CD4-positive, alpha-beta T cell treated with Interleukin-12 subunit alpha and Interleukin-12 subunit beta, for 1 hour (primary cell): ENCODE measurements at places on chromosomes 3 and 15.

DNA sequence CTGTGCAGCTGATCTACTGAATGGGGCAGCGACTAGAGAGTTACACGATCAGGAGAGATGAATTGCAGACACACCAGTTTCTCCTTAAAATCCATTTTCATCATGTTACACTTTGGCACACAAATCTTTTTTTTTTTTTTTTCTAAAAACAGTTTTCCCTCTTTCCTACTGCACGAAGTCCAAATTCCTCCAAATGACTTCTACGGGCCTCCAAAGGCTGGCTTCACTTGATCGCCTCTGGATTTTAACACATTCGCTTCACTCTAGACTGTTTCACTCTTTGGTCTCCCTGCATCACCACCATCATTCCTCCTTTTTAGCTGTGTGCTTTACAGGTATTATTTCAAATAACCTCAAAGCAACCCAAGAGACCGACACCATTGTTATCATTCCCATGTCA, 268.6 kb downstream of the RORA start:
- DNase-seq = no peak

- peak; percentile 82 for DNase-seq
These were observed at the start of gene RFC4 for GRCh38 chr3:186806089-186807055. TSS of gene RFC4 (minus strand) at chr3:186806482. CDS start at chr3:186804713, 1,769 bp downstream.

DNA sequence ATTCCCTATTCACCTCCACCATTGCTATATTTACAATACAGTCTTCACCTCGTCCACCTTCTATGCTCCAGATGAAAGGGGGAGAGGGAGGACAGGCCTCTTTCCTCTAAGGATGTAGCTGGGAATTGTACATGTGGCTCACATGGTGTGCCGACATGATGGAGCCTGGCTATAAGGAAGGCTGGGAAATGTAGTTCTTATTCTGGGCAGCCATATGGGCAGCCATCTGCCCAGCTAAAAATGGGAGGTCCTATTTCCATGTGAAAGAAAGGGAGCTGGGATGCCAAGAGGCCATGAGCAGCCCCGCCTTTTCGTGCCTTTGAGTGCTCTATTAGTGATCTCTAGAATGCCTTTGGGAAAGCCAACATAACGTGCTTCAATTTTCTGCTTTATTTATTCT, 27.1 kb upstream of the MGLL start:
- DNase-seq = no peak

GRCh38 chr3:159824333-159824732, 164.3 kb upstream of the IL12A start:
- no peak for DNase-seq

GRCh38 chr3:188697127-188697526, 474.6 kb upstream of the TPRG1 start:
- DNase-seq = no peak

DNA sequence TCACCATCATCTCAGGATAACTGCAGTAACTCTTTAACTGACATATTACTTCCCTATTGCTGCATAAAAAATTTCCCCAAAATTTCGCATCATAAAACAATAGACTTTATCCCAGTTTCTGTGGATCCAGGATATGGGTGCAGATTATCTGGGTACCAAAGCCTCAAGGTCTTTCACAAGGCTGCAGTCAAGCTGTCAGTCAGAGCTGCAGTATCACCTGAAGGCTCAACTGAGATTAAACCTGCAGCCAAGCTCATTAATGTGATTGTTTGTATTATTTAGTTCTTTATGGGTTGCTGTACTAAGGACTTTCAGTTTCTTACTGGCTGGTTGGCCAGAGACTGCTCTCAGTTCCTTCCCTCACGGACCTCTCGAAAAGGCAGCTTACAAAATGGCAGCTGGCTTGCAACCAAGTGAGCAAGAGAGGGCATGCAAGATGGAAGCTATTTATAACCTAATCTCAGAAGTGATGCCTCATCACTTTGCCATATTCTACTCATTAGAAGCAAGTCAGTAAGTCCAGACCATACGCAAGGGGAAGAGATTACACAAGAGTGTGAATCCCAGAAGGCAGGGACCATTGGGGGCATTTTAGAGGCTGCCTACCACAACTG, 54.9 kb downstream of the DCUN1D1 start:
- no peak for DNase-seq

- no peak for DNase-seq
These were observed 19.5 kb downstream of the UBXN7 start for GRCh38 chr3:196412704-196413103.

DNA sequence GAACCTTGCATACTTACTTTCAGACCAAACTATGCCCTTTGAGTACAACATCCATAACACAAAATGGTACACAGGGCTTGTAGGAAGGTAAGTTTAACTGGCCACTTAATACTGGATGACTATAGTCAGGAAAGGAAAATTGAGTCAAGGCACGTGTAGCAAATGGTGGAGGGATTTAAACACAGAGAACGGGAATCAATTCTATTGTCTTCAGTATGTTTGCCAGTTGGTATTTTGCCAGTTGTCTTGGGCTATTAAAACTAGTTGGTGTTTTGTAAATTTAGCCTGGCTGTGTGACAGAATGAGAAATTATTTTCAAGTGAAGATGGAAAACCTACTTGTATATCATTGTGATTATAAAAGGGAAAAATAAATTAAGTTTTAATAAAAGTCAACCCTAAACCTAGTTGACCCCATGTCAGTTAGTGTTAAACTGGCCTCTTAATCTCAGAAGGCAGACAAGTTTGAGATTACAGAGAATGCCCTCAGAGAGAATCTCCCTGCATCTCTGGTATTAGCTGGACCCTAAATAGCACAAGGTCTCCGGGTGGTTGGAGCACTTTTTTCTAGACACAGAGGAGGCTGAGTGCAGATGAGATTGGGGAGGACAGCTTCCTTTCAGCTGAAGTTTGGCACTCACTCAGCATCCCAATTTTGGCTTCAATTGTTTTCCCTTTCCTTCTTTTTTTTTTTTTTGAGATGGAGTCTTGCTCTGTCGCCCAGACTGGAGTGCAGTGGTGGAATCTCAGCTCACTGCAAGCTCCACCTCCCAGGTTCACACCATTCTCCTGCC, 91.2 kb downstream of the MB21D2 start:
- no peak for DNase-seq

- DNase-seq = no peak
These were observed 4.1 kb downstream of the PXYLP1 start for GRCh38 chr3:141235661-141236171.

DNA sequence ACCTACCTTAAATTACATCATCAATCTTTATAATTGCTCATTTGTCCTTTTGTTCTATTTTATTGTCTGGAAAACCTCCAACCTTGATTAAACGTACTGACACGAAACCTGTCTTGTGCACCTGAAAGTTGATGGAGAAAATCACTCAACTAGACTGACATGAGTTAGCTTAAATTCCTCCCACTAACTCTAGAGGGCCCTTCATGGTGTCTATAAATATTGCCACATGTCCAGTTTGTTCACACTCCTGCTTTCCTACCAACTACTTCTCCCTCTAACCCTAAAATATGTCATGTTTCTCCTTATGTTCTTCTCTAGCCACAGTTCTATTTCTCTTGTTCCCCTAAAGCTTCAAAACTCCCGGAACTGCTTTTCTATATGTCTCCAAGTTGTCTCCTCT, 59.8 kb upstream of the SGO1 start:
- DNase-seq = no peak

- DNase-seq = no peak
These were observed 93.0 kb upstream of the SNRPA1 start for GRCh38 chr15:101388046-101388445.

GRCh38 chr3:138440121-138440521, 5.7 kb downstream of the ESYT3 start:
- DNase-seq = no peak

DNA sequence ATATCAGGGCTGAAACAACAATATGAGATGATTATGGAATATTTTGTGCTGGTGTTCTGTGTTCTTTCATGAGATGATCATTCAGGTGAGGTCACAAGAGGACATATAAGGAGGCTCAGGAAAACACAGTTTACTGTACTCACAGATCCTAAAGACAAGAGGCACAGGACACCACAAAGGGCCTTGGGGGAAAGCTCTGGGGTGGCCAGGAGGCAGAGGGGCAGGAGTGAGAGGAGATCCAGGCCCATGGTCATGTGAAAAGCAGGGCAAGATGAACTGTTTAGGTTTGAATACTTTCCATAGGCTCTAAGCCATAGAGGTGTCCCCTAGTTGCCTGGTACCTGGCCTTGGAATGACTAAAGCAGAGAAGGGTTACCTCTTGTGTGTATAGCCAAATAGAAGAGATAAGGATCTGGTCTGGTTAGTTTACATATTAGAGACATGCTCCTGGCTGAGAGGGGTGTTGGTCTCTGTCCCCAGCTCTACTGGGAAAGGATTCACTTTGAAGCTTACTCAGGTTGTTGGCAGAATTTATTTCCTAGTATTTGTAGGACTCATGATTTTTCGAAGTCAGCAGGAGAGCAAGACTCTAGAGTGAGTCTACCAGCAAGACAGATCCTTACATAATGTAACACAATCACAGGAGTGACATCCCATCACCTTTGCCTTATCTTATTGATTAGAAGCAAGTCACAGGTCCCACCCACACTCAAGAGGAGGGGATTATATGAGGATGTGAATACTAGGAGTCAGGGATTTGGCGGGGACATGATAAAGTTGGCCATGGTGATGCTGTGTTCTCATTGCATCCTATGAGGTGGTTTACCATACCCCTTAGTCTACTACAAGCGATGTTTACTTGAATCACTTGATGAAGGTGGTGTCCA, 11.3 kb upstream of the TM4SF1 start:
- no peak for DNase-seq
